Left ventricle myocardium inferior (tissue), 1 donor: ENCODE measurements at places on chromosomes 6 and 20.

DNA sequence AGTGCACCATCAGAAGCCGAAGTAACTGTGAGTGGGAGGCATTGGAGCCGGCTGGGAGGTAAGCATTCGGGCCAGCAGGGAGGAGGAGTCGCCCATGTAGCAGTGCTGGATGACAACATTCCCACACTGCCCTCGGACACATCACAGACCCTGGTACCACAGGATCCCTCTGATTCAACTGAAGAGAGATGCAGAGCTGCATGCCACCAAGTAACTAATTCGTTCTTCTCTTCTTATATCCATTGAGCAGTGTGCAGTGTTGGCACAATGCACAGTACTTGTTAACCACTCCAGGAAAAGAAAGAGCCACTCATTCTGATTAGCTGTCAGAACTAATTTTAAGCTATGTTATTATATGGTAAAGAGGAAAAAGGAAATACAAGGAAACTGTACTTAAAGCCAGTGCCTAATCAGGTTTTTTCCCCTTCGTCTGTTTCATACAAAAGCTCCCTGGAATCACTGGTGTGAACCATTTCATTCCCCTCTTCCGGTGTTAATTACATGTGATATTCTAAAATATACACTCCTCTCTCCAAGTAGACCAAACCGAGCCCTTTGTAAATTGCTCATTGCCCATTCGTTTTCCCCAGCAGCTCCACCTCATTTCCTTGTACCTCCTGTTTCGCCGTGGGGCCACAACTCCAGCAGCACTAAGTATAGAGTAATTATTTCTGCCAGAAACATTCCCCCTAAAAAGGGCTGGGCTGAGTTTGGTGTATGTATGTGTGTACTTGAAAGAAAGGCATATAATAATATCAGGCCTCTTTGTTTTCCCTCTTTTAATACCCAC lies 32.4 kb upstream of the ADTRP start:
- no peak for DNase-seq

- DNase-seq: no peak
These were observed 9.9 kb upstream of the BPIFB3 start for GRCh38 chr20:33043731-33044181.

DNA sequence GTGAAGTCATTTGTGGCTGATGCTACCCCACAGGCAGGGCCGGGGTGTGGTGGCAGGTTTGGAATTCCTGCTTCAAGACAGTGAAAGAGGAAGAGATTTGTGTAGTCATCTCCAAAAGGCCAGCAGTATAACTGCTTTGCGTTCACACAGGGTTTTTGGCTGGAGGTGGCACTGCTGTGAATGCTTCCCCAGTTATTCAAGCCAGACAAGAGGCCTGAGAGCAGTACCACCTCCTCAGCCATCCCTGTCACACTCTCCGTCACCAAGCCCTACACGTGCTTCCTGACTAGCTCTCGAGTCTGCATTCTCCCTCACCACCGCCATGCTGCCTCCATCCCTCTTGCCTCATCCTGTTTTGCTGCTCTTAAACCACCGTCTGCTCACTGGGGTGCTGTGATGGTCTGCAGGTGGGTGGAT lies 23.9 kb downstream of the ARMC2 start:
- no peak for DNase-seq

DNA sequence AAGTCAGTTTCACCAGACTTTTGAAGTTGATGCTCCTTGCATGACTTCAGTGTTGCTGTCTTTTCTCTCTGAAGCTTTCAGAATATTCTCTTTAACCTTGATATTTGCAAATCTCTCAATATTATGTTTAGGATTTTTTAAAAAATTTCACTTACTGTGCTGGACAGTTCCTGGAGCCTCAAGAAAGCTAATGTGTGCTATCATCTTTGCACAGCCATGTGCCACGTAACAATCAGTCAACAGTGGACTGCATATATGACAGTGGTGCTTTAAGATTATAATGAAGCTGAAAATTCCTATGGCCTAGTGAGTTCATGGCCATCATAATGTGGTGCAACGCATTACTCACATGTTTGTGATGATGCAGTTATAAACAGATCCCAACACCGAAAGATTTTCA lies 59.1 kb upstream of the OGFRL1 start:
- no peak for DNase-seq
